ENCODE measurements at places on chromosomes 16 and 17. TPM values are rescaled to one million over a fixed set of nuclear protein-coding genes. Genes with fewer than 3 reads are reported as not detected.

Gene CDH11
- total RNA-seq, result not detected

Gene TNFRSF13B
- not detected for total RNA-seq

Gene SLC16A13
- total RNA-seq, result 9.6 TPM

GRCh38 chr17:49696233-49696761 is 11.5 kb downstream of the SLC35B1 start:
- H3K36me3 ChIP-seq, result peaks cover 14% of the 10 kb centered on the region
- peak overlapping the region; percentile 29 for H3K4me3 ChIP-seq
- peak overlapping the region; percentile 90 for H3K27ac ChIP-seq
- no peaks in the 10 kb centered on the region for H3K27me3 ChIP-seq
- peak; percentile 88 for DNase-seq
- H3K4me1 ChIP-seq, result peaks cover 27% of the 10 kb centered on the region

GRCh38 chr16:82748026-82748425 is 121.3 kb downstream of the CDH13 start:
- H3K4me1 ChIP-seq, result no peaks in the 10 kb centered on the region
- DNase-seq, result no peak
- no peaks in the 10 kb centered on the region for H3K36me3 ChIP-seq
- H3K4me3 ChIP-seq, result no peak overlapping the region

- no peak overlapping the region for H3K27ac ChIP-seq
- H3K27me3 ChIP-seq, result peaks cover 12% of the 10 kb centered on the region
- DNase-seq, result no peak
- peaks cover 15% of the 10 kb centered on the region for H3K4me1 ChIP-seq
These were observed 449 bp downstream of the CCL3L1 start for GRCh38 chr17:36196131-36196486.

DNA sequence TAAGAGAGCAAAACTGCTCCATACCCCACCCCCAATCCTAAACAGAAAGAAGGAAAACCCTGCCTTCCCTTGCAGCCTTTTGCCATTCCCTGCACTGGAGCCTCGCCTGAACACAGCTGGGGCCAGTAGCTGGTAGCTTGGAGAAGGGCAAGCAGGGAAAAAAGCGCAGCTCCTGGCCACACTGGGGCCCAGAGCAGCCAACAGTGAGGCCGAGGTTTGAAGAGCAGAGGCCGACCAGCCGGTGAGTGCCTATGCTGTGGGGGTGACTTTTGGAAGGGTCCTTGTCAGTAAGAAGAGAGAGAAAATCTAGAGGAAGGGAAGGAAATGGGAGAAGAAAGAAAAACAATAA is 3.2 kb upstream of the HOXB9 start:
- H3K4me3 ChIP-seq, result no peak overlapping the region
- no peak for DNase-seq
- H3K27me3 ChIP-seq, result peaks cover 63% of the 10 kb centered on the region

All from activated CD4-positive, alpha-beta T cell treated with anti-CD3 and anti-CD28 coated beads for 36 hours (primary cell).